AG20443 (cell line): ENCODE measurements at places on chromosomes 1 and 21.

- DNase-seq, result no peak
These were observed 13.6 kb upstream of the MAB21L3 start for GRCh38 chr1:116097626-116098025.

GRCh38 chr1:193540511-193540910 lies 354.1 kb upstream of the B3GALT2 start:
- no peak for DNase-seq

DNA sequence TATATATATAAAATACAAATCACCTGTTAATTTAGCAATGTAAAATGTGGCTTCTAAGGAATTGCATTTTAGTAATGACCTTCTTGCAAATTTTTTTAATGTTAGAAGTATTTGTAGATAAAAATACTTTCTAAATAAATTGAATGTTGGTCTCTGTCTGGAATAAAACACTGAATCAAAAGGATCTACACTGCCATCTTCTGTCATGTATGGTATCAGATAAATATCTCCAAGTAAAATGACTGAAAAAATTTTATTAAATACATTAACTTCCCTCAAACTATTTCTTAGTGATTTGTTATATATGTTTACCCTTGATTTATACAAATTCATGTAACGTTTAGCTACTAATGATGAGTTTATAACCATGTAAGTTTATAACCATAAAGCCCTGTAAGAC lies 2029.3 kb downstream of the MRPL39 start:
- no peak for DNase-seq

DNA sequence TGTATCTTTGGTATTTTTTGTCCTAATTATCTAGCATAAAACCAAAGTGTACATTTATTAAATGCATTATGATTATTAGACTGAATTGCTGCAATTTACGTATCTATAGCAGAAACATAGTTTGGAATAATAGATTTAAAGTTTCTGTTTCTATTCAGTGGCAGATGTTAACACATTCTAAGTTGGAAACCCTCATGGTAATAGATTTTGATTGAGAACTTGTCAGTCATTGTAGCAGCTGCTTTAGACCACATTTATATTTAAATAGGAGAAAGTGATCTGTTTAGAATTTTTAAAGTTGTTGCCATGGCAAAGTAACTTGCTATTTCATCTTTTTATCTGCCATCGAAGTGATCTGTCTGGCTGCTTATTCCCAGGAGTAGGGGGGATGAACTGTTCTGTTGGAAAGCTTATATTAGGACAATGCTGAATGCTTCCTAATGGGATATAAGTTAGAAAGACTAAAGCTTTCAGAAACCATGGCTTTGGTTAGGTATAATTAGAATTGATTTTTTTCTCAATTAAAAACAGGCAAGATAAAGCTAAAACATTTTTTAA lies 61.6 kb downstream of the HS2ST1 start:
- no peak for DNase-seq

- no peak for DNase-seq
These were observed 6.6 kb upstream of the TRAF3IP3 start for GRCh38 chr1:209749205-209749604.

DNA sequence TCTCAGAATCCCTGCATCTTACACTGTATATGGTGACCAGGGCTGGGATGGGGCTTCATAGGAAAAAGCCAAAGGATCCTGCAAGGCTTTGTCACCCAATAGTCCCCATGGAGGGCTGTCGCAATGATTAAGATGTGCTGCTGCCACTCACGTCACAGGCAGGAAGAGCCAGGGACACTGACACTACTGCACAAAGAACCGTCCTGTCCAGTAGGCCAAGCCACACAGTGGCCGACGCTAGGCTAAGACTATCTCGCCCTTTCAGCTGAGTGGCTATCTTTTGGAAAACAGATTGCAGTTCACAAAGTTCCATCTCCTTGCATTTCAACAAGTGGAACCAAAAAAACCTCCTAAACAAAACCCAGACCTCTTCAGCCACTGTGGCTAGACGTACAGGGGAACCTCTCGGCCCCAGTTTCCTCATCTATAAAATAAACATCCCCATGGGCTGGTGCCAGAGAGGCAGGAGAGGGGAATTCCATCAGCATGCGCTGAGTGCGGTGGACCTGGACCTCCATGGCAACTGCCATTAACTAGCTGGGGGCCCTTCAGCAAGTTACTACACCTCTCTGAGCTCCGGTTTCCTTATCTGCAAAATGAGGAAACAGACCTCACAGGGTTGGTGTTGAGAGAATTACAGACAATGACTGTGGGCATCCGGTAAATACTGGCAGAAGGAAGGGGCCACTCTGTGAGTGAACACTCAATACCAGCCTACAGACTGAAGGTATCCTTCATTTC lies 8.7 kb downstream of the CAPZB start:
- DNase-seq, result no peak
